ENCODE measurements at places on chromosomes 11 and 22.

- DNase-seq = no peak
These were observed 19.1 kb downstream of the ARHGEF17 start for GRCh38 chr11:73326929-73327811.

- DNase-seq = no peak
These were observed 29.0 kb upstream of the VWA5A start for GRCh38 chr11:124085997-124086846.

- DNase-seq = no peak
These were observed 60.5 kb upstream of the IZUMO1R start for GRCh38 chr11:94243571-94244515.

GRCh38 chr11:128621601-128622501 lies 34.5 kb upstream of the ETS1 start:
- peak; percentile 47 for DNase-seq

DNA sequence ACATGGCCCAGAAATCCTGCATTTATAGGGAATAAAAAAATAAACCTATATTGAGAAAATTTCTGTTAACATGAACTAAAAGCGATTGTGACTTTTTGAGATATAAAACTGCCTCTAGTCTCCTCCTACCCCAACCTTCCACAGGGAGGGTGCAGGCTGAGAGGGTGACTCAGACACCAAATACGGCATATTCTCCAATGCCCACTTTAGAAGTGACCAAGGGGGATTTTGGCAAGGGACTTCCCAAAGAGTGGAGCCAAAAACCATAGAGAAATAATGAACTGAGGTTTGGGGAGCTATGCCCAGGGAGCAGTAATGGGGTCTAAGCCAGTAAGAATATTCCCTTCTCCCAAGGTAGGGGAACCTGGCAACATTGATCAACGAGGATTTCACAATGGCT lies 124.9 kb upstream of the ZC3H12C start:
- no peak for DNase-seq

DNA sequence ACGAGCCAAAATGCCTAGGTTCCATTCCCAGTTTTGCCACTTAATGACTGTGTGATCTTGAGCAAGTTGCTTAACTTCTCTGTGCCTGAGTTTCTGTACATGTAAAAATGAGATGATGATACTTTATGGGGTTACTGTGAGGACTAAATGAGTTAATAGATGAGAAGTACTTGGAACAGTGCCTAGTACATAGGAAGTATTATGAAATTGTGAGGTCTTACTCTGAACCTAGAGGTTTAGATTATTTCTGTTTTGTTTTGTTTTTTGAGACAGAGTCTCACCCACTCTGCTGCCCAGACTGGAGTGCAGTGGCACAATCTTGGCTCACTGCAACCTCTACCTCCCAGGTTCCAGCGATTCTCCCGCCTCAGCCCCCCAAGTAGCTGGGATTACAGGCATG lies 227.0 kb upstream of the POU2AF2 start:
- no peak for DNase-seq

DNA sequence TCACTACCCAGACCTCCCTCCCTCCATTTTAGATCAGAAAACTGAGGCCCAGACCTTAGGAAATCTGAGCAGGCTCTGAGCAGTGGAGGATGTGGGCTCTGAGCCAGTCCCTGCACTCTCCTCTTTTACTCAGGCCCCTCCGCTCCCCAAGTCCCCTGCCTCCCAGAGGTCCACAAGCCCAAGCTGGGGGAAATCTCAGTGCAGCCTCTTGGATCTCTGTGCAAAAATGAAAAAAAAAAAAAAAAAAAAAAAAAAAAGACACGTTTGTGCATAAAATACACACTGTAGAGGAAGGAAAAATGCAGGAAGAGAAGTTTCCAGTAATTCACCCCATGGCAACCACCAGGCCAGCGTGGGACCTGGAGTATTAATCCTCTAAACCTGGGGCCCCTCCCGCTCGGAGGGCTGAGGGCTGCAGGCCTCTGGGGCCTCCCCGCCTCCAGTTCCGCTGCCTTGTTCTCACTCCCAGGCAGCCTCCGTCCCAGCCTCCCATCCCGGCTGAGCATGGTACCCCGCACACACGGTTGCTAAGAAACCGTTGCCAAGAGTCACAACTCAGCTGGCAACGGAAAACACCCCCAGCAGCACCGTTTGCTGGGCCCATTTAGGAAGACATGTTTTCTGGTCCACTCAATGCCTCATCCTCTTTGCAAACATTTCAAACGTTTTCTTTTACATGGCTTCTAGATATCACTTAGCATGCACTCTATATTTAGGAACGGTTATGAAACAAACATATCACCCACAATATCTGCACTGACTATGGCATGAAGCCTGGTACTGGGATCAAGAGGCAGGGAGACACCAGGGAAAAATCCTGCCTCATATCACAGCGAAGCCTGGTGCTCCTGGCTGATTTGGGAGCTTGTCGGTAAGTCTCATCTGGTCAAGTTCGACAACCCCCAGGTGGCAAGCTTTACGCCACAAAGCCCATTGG lies 227.5 kb downstream of the CTTN start:
- DNase-seq = no peak

DNA sequence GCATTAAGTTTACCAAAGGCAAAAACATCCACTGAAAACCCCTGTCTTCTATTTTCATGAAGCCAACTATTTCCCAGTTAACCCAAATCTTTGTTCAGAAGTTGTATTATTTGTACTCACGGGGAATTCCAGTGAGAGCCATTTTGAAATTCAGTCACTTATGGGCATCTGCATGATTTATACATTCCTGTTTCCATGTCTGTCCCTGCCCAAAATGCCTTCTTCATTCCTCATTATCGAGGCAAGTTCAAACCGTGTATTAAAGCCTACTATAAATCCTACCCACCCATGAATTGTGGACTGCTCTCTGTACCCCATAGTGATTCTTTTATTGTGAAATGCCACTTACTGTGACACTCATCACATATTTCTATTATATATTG lies 772.7 kb downstream of the DLG2 start:
- DNase-seq = no peak

GRCh38 chr11:125452125-125452470 lies 44.0 kb downstream of the FEZ1 start:
- DNase-seq = no peak

GRCh38 chr11:45900916-45901617 lies 6.0 kb downstream of the FREY1 start:
- no peak for DNase-seq

- DNase-seq = no peak
These were observed 39.9 kb downstream of the MYEOV start for GRCh38 chr11:69333879-69334278.

- DNase-seq = no peak
These were observed 78.1 kb downstream of the CTSC start for GRCh38 chr11:88259431-88259830.

DNA sequence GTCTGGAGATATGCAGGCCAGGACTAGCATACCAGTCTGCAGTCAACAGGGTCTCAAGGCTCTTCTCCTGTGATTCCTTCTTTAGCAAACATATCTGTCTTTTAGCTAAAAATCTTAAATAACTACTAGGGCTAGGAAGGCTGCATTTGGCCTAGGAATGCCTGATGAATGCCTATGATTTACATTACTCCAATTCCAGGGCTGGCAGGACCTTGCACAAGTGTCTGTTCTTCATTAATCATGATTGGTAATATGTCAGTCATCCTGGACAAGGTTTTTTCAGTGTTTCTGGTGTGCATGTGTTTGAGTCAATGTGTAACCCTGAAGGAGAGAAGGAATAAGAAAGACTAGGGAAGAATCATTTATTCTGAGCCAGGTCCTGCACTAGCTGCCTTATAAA lies 280.5 kb upstream of the NARS2 start:
- no peak for DNase-seq

- DNase-seq = no peak
These were observed 3.9 kb upstream of the AKIP1 start for GRCh38 chr11:8907116-8907515.

DNA sequence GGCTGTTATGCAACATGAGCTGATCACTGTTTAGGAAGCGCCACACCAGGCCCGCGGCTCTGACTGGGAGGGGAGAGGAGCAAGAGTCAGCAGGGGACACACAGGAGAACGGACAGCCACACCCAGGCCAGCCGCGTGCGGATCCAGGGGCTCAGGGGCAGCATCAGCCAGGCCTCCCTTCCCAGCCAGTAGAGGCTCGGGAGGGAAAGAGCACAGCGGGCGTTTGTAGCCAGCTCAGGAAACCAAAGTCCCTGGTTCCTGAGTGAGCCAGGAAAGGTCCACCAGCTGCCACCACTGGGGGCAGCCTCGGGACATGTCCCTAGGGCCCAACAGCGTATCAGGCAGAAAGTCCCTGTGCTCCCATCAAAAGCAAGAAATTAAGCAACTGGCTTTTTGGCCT lies 71.8 kb upstream of the PITPNB start:
- DNase-seq = no peak

GRCh38 chr22:19199479-19199878 lies 20.9 kb upstream of the SLC25A1 start:
- DNase-seq = no peak

DNA sequence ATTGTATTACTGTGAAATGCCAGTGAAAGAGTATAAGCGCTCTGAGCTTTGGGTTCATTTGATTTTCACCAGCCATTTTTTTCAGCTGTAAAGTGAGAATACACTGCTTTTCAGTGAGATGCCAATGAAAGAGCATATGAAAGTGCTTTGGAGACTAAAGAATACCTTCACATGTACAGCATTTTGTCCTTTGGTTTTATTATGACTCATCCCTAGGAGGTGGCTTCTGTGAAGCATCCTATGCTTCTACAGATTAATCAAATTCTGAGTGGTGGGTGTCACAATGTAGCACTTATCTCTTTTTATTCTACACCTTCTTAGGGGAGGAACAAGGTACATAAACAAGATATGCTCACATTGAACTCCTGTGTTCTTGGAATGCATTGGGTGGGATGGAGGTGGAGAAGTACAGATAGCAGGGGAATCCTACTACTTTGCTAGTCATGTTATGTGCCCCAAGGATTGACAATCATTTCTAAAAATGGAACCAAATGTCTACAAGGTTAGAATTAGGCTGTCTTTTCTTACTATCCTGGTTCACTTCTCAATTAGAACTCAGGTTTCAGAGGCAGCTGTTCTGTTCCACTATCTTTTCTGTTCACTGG lies 18.7 kb downstream of the TRIM44 start:
- DNase-seq = no peak

DNA sequence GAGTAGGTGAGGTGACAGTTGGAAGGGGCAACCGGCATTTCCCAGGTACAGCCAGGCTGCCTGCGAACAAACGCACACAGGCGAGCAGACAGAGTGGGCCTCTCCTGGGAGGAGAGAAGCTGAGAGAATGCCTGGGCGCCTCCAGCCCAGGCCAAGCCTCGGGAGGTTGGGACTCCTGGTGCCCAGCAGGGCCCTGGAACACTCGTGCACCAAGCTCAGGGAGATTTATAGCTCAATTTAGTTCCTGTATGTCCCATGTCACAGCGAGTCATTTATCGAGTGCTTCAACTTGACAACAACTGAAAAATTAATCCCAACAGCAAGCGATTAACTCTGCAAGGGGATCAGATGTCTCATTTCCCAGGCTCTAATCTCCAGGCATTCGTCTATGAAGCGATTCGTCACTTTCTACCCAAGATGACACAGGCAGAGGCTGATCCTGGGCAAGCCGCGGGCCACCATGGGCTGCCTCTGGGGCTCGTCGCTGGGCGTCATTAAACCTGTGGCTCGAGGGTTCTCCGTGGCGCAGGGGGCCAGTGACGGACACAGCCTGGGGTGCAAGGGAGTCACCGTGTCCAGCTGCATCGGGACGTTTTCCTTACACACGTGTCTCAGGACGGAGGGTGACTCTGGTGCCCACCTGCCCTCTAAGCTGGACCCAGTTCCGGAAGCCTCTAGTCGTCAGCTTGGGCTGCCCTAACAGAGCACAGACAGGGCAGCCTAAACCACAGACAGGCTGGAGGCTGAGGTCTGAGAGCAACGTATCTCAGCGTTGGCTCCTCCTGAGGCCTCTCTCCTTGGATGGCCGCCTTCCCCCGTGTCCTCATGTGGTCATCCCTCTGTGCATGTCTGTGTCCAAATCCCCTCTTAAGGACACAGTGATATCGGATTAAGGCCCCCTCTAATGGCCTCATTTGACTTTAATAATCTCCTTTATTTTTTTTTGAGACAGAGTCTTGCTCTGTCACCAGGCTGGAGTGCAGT lies 154.1 kb downstream of the CTTN start:
- DNase-seq = no peak

- no peak for DNase-seq
These were observed 12.0 kb downstream of the ATXN10 start for GRCh38 chr22:45683680-45684079.

- no peak for DNase-seq
These were observed 3.5 kb downstream of the KRTAP5-7 start for GRCh38 chr11:71530602-71531001.

DNA sequence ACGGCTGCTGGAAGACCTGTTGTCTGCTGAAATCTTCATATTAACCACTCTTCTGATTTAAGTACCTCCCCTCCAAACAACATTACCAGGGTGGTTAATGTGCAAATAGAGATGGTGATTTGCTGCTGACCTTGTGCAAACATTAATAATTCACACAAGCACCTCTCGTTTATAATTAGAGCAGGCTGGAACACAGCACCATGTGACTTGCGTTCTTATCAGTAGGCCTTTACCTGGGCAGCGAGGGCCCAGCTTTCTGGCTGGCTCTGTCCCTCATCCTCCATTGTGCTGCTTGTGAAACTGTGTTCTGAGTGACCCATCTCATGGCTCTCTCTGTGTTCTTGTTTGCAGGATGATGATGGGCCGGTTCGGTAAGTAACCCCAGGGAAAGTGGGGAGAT lies 41.0 kb upstream of the PARVG start:
- DNase-seq = no peak

Measured in right kidney (tissue), 9 donors.